ENCODE measurements at places on chromosomes 16 and 17.

DNA sequence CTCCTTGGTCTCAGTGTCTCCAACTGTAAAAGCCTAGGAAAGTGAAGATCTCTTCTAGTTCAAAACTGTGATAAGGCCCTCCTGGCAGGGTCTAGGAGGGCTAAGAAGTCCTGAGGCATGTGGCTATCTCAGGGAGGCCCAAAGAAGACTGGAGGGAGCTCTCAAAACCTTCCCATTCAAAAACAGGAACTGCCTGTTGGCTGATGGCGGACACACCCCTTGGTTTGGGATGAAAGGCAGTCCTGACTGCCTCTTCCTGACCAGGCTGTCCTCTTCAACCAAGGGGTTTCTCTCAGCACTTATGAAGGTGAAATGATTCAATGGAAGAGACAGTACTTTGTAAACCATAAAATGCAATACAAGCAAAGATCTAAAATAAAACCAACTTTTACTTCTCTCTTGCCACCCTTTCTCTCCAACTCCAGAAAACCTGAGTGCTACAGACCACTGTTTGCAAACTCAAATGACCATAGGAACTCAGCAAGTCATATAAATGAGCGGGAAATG, 4.7 kb downstream of the ZNF764 start:
- DNase-seq: no peak

DNA sequence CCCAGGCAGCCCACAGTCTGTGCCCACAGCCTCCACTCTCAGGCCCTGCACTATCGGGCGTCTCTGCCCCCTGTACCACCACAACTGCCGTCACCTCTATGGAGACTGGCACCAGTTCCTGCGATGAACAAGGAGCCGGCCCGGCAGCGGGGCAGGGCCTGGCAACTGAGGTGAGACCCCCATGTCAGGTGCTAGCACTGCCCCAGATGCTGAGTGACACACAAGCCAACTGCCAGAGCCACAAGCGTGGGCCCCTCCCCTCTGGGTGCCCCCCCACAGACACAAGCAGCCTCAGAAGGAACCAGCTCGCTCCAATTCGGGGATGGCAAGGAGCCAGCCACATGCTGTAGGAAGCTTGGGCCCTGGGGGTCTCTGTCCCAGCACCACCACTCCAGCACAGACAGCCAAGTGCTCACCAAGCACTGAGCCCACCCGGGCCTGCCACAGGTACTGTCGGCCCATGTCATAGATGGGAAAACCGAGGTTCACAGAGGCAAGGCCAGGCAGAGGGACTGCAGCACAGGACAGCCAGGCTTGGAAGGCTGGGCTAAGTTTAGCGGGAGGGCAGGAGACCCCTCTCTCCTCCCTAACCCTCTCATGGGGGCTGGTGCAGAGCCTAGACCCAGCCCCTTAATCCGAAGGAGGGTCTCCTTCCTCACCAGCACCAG, 1.5 kb upstream of the PVALEF start:
- no peak for DNase-seq

GRCh38 chr17:21041741-21042457, 912 bp downstream of the USP22 start:
- DNase-seq: peak; percentile 85

GRCh38 chr16:25009822-25010221, 5.3 kb downstream of the ARHGAP17 start:
- DNase-seq: no peak

- DNase-seq: no peak
These were observed 191.1 kb upstream of the CIBAR2 start for GRCh38 chr16:85303354-85303883.

DNA sequence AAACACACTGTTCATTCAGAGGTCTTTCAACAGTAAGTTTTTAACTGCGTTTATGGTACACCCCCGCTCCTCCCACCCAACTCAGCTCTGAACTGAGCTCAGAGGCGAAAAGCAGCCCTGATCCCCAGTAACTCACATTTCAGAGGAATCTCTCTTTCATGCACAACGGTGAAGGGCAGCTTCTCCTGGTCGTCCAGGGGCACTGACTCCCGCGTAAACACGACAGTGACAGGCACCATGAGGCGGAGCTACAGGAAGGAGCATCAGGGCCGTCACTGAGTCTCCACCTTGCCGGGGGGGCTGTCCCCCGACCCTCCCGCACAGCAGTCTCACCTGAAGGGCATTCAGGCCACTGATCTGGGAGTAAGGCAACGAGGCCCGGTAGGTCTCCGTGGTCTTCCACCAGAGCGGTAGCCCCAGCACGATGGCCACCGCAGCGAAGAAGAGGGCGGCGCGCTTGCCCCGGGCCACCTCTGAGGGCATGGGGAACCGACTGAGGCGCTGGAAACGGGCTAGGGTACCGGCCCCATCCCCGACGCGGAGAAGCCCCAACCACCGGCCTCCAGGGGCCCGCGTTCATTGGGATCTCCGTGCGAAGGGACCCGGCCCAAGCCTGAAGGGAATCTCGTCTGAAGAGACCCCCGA, 486 bp downstream of the PIGS start:
- DNase-seq: no peak

DNA sequence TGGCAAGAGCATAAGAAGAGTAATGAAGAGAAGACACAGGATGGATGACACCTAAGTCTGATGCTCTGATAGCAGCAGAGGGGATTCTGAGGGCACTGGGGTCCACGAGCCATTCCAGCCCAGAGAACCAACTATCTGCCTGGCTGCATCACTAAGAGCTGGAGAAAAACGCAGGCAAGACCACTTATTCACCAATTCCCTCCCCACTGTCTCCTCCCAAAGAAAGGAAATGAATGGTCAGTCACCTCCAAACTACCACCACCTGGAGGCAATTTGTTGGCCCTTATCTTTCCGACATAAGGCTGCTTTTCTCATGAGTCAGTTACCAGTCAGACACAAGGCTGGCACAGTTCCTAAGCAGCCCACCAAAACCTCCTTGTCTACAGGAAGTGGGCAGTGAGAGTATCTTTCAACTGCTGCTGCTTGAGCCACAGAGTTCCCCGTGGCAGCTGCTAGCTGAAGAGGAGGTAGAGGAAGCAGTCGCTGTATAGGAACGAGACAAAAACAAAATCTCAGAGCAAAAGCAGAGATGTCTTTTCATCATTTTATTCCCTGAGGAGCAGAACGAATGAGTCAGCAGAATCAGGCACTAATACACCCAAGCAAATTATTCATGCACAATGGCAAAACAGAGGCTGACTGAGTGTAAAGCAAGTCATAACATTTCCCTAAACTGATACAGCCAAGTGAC, 111.1 kb downstream of the SMG6 start:
- no peak for DNase-seq

GRCh38 chr17:19551165-19551564, 17.5 kb downstream of the SLC47A1 start:
- DNase-seq: no peak

GRCh38 chr16:17251496-17251895, 219.3 kb downstream of the XYLT1 start:
- DNase-seq: no peak

DNA sequence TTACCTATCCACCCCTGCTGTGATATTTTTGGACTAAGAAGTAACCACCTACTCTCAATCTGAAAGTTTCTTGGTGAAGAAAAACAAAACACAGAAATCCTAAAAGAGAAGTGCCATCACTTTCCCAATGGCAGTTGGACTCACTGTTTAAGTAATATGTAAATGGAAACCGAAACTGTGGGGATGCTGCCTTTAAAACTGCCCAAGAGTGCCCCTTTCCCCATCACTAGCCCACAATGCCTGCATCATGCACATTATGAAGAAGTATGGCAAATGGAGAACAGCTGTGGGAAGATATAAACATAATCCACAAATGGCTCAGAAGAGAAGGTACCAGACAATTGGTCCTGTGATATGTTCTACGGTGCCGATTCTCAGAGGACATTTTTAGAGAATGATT, 33.5 kb upstream of the SLC6A2 start:
- no peak for DNase-seq

- no peak for DNase-seq
These were observed 8.5 kb upstream of the PIK3R6 start for GRCh38 chr17:8875957-8876356.

GRCh38 chr16:53608094-53608493, 95.6 kb downstream of the RPGRIP1L start:
- DNase-seq: no peak

DNA sequence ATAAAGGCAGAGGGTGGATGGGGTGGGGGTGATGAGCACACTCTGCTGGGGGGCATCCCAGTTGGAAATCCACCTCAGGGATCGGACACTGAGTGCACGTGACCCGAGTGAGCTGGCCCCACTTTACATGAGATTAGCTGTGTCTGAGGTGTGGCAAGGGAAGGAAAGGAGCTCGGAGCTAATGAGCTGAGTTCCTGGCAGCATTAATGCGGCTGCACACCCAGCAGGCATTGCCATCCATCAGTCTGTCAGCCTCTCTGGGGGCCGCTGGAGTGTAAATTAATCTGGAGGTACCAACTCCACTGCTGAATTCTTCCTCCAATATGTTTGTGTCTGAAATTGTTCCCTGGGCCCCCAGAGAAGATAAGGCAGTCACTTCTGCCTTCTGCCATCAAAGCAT, 65.5 kb downstream of the HS3ST2 start:
- DNase-seq: no peak

DNA sequence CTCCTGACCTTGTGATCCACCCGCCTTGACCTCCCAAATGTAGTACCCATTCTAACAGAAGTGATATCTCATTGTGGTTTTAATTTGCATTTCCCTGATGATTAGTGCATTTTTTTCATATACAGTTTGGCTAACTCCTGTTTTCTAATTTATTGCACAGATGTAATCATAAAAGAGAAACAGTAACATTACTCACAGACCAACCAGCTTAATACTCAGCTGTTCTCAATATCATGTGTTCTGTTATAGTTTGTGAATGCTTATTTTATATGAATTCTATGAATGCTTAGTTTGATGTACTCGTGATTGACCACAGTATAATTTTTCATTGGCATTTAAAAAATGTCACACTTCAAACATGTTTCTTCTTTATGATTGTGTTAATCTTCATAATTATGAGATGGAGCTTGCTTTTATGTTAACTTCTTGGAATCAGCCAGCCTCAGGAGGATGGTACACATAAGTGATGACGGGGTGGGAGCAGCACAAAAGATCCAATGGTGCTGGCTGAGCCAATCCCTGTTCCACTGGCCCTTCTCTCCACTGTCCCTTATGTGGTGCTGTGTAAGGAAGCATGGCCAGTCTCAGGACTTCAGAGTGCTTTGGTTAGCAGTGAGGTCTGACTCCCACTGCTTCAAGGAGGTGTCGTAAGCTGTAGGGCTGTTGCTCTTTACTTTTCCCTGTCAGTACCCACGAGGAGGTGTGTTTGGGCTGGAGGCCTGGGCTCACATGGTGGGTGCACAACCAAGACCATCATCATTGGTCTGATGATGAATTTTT, 191.0 kb downstream of the SPECC1 start:
- DNase-seq: no peak

DNA sequence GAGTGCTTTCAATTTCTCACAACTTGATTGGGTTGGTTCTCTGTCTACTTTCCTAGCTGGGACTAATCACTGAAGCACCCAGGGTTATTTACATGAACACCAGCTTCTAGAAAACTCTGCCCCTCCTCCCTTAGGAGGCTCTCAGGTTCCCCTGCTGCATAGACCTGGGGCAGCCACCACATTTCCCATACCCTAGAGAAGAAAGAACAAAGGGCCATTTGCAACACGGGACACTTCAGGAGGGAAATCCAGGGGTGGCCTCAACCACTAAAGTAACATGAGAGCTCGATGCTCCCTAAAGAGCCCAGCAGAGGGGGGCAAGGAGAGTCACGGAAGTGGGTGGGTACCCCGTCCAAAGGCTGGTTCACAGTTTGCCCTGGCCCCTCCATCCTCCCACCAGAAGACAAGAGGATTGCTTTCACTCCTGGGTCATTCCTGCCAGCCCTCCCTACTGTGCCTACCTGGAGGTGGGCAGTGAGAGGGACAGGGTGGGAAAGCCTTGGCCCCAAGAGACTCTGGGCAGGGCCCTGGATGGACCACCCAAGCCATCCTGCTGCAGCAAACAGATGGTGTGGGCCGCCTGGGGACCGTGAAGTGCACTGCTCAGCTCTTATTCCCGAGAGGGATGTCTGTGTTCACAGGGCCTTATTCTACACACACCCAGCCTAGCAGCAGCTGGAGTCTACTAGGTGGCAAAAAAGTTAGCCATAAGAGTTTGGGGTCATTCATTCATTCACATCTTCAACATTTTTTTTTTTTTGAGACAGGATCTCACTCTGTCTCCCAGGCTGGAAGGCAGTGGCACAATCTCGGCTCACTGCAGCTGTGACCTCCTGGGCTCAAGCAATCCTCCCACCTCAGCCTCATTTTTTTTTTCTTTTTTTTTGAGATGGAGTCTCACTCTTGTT, 392.1 kb downstream of the SOX9 start:
- peak; percentile 68 for DNase-seq

DNA sequence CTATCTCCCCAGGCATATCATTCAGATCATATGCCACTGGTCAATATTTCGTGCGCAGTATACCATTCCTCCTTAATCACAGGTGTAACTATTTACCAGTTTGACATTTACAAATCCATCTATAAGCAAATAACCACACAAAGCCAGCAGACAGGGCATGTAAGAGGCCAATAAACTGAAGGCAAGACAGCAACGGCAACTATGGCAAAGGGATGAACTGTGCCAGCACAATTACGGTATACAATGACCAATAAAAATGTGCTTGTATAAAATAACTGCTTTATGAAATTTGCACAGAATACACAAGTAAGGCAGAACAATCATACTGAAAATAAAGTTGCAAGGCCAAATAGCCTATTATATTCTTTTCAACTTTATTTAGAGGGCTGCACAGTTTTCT, 9.2 kb downstream of the NETO2 start:
- no peak for DNase-seq

- no peak for DNase-seq
These were observed 7.0 kb downstream of the ARMC7 start for GRCh38 chr17:75116737-75117136.

DNA sequence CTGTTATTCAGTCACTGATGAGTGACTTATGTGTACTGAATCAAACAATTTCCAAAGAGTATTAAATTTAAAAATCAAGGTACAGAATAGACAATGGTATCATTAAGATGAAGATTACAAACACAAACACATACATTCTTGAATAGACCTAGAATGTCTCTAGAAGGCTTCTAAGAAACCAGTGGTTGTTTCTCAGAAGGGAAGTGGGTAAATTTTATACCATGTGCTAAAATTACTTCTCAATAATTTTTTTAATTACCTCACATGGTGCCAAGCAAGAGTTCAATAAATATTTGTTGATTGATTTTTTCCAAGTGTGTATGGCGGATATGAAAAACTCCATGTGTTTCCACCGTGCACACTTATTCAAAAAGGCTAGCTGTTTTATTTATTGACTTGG, 6.4 kb downstream of the DYNLRB2 start:
- DNase-seq: no peak

DNA sequence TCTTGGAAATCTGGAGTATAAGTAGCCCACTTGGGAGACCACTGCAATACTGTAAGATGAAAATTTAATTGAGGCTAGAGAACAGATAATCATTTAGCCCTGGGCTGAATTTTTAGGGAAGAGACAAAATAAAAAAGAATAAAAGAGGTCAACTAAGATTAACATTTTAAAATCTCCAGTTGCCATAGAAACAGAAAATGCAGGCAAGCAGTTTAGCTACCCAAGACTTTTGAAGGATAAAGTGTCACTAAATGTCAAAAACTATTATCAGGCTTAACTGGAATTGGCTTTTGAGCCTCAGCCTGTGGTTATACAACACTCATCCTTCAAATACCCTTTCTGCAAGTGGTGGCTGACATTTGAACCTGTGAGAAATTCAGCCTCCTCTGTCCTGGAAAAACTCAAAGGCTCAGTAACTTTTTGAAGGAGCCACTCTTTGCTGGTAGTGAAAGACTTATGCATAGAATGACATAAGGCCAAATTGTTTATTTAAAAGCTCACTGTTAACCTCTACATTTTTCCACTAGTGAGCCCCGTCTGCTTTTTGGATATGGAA, 220.7 kb upstream of the KCNJ16 start:
- DNase-seq: no peak

GRCh38 chr16:77462894-77463293, 28.1 kb upstream of the ADAMTS18 start:
- DNase-seq: no peak
